ENCODE measurements at places on chromosomes 4 and X.

DNA sequence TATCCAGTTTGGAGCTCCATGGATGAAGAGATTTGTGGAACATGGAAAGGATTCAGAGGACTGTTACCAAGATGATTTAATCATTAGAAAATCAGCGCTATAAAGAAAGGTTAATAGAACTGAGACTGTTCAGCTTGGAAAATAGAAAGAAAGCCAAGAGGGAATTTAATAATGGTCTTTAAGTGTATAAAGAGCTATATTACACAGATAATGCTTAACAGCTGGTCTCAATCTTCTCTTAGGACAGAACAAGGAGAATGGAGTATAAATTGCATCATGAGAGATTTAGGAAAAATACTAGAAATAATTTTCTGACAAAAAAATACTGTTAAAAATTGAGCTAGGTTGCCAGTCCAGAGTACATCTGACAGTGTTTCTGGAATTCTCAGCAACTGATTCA lies 91.3 kb upstream of the MAGEC2 start:
- no peak for DNase-seq

DNA sequence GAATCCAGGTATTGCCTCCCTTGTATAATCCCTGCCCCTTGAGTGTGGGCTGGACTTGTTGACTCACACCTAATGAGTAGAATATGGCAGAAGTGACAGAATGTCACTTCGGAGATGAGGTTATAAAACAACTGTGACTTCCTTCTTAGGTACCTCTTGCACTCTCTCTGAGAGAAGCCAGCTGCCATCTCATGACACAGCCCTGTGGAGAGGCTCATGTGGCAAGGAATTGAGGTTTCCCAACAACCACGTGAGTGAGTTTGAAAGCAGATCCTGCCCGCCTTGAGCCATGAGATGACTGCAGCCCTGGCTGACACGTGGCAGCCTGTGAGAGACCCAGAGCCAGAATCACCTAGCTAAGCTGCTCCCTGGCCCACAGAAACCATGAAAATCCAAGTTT lies 13.5 kb downstream of the ASB11 start:
- peak; percentile 75 for DNase-seq

- no peak for DNase-seq
Observed at GRCh38 chrX:53089224-53089842, 4.6 kb upstream of the KANTR start.

GRCh38 chr4:40419231-40419912 lies 84.2 kb downstream of the CHRNA9 start:
- no peak for DNase-seq

DNA sequence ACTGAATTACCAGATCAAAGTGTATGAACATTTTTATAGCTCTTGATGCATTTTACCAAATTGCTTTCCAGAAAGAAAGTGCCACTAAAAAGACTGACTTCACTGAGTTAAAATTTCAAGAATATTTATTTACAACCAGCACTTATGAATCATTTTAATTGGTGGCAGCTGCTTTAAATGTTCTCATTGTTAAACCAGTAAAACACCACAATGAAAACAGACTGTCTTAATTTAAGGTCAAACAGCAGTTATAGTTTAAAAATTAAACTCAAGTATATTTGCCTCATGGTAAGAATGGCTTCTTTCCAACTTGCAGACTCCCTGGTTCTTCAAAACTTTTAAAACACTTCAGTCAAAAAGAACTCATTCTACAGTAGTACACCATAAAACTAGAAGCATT lies 36.9 kb downstream of the AMMECR1 start:
- DNase-seq: no peak

- no peak for DNase-seq
Observed at GRCh38 chr4:78625073-78625472, 73.5 kb downstream of the ANXA3 start.

GRCh38 chrX:56757327-56757726 lies 28.3 kb downstream of the NBDY start:
- DNase-seq: no peak

DNA sequence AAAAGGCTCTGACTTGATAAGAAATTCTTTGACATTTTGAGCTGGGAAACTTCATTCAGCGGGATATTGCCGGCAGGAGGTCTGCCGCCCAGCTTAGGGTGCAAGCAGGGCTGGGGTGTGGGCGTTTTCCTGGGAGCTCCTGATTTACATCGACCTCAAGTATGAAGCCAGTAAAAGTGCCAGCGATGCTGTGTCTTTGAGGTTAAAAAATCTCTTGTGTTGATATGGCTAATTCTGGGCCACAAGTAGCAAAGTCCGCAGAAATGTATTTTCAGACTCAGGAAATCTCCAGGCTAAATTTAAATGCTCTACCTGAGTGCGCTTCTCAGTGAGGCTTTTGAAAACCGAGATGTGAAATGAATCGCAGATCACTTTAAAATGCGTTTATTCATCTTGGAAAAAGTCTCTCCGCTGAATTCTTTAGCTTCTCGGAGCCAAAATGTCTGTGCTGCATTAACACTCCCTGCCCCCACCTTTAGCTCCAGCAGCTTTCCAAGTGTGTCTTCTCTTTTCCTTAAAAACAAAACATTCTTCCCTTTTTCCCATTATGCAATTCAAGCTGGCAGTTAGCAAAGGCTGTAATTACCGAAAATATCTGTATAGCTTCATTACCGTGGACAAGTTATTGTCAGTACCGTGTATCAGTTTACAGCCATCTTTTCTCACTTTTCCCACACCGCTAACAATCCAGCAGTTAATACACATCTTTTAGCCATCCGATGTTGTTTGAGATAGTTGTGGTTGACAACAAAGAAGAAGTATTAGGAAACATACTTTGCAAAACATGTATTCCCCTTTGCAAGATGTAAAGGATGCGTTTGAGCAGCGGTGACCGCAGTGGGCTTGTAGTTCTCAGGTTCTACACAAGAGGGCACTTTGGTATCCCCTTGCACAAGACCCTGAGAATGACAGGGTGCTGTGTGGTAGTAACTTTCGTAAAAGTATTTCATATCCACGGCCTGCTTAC lies 136.0 kb upstream of the STX18 start:
- DNase-seq: peak; percentile 62

GRCh38 chrX:148284056-148284455 lies 216.4 kb upstream of the AFF2 start:
- no peak for DNase-seq

GRCh38 chrX:78931814-78932213 lies 13.4 kb upstream of the P2RY10 start:
- no peak for DNase-seq

Measured in right atrium auricular region (tissue), 2 donors.